ENCODE measurements at places on chromosomes 7 and 10. TPM values are rescaled to one million over a fixed set of nuclear protein-coding genes. Genes with fewer than 3 reads are reported as not detected.

PPP1R3C gene
- 190 TPM for total RNA-seq

PRKAG2 gene
- total RNA-seq, result 8.7 TPM

TEX47 gene
- total RNA-seq, result not detected

ZPBP gene
- total RNA-seq, result not detected

PRSS37 gene
- not detected for total RNA-seq

WASHC2C gene
- 40.5 TPM for total RNA-seq

ARMC3 gene
- not detected for total RNA-seq

SAP25 gene
- total RNA-seq, result not detected

ZNF138 gene
- total RNA-seq, result 3.4 TPM

VWA2 gene
- not detected for total RNA-seq

TMEM72 gene
- total RNA-seq, result not detected

TRPV6 gene
- not detected for total RNA-seq

TEX36 gene
- total RNA-seq, result not detected
